Thymus (tissue), 14 donors: ENCODE measurements at places on chromosomes 2 and 18. TPM values are rescaled to one million over a fixed set of nuclear protein-coding genes. Genes with fewer than 3 reads are reported as not detected.

KCNK3 gene
- polyA plus RNA-seq, result 0.71 TPM

ARHGAP25 gene
- 31.7 TPM for polyA plus RNA-seq

ZNF385B gene
- 2.0 TPM for polyA plus RNA-seq

HOXD1 gene
- 0.52 TPM for polyA plus RNA-seq

C18orf32 gene
- 95.3 TPM for polyA plus RNA-seq

EFHD1 gene
- polyA plus RNA-seq, result 14.1 TPM

GNAL gene
- polyA plus RNA-seq, result 7.5 TPM

ZSCAN30 gene
- 21.2 TPM for polyA plus RNA-seq

AMER3 gene
- 0.02 TPM for polyA plus RNA-seq

OSR1 gene
- 6.0 TPM for polyA plus RNA-seq

TMEM87B gene
- polyA plus RNA-seq, result 18.6 TPM

CYB5A gene
- 86.2 TPM for polyA plus RNA-seq

VWC2L gene
- 0.02 TPM for polyA plus RNA-seq

ALPP gene
- 0.32 TPM for polyA plus RNA-seq

GAL3ST2 gene
- polyA plus RNA-seq, result 0.02 TPM

POTEI gene
- 0.14 TPM for polyA plus RNA-seq

IL37 gene
- polyA plus RNA-seq, result 0.43 TPM

BCL11A gene
- 33.6 TPM for polyA plus RNA-seq

CD8B gene
- 111 TPM for polyA plus RNA-seq

CABYR gene
- 3.5 TPM for polyA plus RNA-seq

SLC23A3 gene
- polyA plus RNA-seq, result 2.6 TPM

LRRC30 gene
- 0.05 TPM for polyA plus RNA-seq

CRIM1 gene
- 24.3 TPM for polyA plus RNA-seq

RAB6C gene
- polyA plus RNA-seq, result 0.05 TPM

CHST9 gene
- polyA plus RNA-seq, result 0.87 TPM

RAB27B gene
- 1.7 TPM for polyA plus RNA-seq

TIMM21 gene
- polyA plus RNA-seq, result 19.7 TPM

PPIG gene
- polyA plus RNA-seq, result 38.1 TPM

AQP12B gene
- 0.11 TPM for polyA plus RNA-seq

RAB17 gene
- polyA plus RNA-seq, result 6.8 TPM

MRPL33 gene
- 147 TPM for polyA plus RNA-seq

RAB3GAP1 gene
- 25.5 TPM for polyA plus RNA-seq
